ENCODE measurements at places on chromosomes 3 and 15.
A peak's percentile ranks its signal among the peaks of the same experiment; 100 is the strongest.

GRCh38 chr3:136617198-136617597 lies 135.0 kb downstream of the STAG1 start:
- no peak for DNase-seq

DNA sequence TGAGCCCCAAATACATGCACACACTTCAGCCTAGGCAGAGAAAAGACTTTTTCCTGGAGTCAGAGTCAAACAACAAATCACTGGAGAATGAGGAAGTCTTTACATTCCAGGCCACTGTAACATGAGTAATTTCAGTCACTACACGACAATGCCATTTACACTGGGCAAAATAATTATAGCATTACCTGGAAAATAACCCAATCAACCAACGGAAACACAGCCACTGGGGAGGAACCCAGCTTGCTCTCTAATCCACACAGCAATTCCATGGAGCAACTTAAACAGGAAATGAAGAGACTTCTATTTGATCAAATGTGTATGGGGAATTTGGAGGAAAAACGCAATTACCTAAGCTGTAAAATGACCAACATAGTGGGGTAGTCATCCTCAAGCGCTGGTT lies 15.2 kb downstream of the FSTL1 start:
- no peak for DNase-seq

DNA sequence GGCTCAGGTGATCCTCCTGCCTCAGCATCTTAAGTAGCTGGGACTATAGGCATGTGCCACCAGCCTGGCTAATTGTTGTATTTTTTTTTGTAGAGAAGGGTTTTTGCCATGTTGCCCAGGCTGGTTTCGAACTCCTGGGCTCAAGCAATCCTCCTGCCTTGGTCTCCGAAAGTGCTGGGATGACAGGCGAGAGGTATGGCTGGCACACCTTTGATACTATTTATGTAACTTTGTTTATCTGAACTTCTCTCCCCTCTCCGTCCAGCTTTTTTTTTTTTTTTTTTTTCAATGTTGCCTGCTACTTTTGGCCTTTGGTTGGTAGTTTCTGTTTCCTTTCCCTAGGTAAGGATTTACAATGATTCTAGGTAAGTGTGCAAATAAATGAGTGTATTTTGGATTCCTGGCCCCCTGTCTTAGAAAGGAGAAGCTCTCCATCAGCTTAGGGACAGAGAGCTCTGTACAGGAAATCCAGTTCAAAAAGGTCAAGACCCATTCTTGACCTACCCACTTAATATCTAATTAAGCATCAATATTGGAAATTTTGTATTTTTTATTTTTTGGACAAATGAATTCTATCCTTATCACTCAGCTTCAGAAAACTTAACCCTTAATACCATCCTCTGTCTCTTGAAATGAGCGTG lies 6.8 kb downstream of the ARL6IP5 start:
- no peak for DNase-seq

GRCh38 chr15:83364501-83364900 lies 80.0 kb upstream of the BNC1 start:
- no peak for DNase-seq

GRCh38 chr3:61875976-61876671 lies 314.8 kb downstream of the PTPRG start:
- DNase-seq, result no peak

GRCh38 chr3:64058566-64058965 lies 35.3 kb upstream of the PSMD6 start:
- no peak for DNase-seq

DNA sequence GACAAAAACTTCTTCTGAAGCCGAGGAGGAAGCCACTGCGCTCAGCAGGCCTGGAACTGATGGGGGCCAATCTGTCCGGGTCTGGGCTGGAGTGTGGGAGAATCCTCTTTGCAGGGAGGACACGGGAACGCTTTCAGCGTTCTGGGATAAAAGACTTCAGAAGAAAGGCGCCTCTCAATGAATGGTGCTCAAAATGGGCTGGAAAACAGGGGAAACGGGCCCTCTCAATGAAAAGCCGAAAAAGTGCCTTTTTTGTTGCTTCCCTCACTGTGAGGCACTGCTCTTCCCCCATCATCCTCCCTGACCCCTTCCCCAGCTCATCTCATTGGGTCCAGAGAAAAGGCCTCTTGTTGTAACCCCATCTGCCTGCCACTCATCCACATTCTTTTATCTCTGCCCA lies 119.5 kb upstream of the LRIG1 start:
- DNase-seq, result no peak

DNA sequence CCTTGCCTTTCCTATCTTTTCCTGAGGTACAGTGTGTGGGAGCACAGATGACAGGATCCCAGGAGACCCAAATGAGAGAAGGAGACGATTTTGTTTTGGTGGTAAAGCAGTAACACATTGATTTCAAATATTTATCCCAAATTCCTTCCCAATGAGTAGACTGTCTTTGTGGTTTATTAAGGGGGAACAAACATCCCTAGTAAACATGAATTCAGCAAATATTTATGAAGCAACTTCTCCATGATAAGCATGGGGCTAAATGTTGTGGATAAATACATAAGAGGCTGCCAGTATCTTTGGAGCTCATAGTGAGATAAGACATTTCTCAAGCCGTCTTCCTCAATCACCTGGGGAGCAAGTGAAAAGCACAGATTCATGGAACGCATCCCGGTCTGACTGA lies 460.8 kb upstream of the CFAP20DC start:
- DNase-seq, result no peak

GRCh38 chr3:167733961-167734497 lies 663 bp downstream of the PDCD10 start:
- DNase-seq, result no peak

DNA sequence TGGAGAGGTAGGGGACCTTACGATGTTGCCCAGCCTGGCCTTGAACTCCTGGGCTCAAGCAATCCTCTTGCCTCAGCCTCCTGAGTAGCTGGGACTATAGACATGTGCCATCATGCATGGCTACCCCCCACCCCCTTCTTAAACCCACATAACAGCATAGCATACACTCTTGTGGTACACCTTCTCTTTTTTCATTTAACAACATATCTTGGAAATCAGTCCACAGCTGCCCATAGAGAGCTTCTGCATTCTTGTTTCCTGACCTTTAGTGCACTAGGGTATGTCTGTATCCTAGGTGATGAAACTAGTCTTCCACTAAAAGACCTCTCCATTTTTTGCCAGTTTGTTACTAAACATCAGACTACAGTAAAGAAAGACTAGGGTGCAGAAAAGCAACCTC lies 33.0 kb downstream of the SLC28A1 start:
- DNase-seq, result no peak

GRCh38 chr15:44194323-44195150 lies 534 bp downstream of the FRMD5 start:
- DNase-seq, result peak; percentile 54

DNA sequence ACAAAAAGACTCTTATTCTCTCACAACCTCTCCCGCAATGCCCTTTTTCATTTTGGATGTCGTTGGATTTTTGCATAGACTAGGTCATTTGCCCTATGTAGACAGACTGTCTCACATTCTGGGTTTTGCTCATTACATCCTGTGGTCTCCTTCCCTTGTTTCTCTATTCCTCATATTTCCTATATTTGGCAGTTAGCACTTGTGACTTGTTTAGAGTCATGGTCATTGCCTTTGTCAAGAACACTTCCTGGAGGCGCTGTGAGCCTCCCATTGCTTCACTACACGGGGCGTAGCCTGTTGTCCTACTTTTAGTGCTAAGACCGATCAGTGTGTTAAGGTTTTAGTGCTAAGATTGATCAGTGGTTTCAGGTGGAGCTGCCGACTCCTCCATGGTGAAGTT lies 16.1 kb upstream of the TATDN2 start:
- no peak for DNase-seq

DNA sequence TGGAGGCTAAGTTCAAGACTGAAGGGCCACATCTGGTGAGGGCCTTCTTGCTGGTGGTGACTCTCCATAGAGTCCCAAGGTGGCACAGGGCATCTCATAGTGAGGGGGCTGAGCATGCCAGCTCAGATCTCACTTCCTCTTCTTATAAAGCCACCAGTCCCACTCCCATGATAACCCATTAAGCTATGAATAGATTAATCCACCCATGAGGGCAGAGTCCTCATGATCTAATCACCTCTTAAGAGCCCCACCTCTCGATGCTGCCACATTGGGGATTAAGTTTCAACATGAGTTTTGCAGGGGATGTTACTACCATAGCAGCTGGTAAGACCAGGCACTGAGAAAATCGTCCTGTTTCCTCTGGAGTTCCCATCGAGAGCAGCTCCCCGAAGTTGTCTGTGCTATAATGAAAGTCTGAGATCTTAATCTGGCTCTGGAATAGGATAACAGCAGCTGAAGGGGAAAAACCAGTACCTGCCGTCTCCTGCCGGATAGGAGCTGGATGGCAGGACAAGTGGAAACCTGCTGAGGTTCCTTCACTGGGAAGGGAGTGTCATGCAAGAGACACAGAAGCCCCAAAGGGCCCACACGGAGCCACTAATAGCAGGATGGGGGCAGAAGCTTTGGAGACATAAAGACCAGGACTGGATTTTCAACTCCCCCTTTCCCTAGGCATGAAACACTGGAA lies 79.5 kb upstream of the EPHB3 start:
- no peak for DNase-seq

GRCh38 chr15:74857082-74857655 lies 14.2 kb upstream of the ULK3 start:
- DNase-seq, result peak; percentile 36

GRCh38 chr3:112847692-112848091 lies 1.0 kb upstream of the CD200R1L start:
- DNase-seq, result no peak

DNA sequence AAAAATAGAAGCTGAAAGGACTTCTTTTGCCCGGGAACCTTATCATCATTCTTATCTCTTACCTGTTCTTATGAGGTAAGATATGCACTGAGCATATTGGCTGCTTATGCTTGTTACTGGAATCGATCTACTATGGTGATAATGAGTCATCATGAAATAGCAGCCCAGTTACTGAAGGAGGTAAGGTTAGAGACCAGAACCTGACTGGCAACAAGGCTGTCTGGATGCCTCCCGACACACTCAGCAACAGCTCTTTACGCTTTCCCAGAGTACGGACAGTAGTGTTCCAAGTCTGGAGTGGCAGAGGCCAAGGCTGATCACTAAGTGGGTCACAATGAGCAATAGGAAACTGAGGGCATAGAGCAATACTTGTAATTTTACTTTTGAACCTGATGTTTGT lies 314.1 kb downstream of the NLGN1 start:
- no peak for DNase-seq

DNA sequence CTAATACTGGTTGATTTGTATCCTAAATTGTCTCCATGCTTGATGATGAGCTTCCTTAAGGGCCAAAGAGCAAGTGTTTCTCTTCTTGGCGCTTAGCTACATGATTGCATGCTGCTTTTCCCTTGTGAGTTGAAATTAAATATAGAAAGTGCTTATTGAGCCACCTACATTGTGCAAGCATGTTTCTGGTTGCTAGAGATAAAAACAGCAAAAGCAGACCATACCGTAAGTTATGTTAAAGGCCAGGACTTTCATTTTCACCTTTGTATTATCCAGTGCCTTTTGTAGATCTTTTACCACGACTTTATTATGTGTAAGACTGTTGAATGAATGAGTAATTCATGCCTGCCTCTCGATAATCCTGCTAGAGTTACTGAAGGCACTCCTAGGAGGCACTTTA lies 41.9 kb upstream of the CCNB2 start:
- DNase-seq, result no peak

DNA sequence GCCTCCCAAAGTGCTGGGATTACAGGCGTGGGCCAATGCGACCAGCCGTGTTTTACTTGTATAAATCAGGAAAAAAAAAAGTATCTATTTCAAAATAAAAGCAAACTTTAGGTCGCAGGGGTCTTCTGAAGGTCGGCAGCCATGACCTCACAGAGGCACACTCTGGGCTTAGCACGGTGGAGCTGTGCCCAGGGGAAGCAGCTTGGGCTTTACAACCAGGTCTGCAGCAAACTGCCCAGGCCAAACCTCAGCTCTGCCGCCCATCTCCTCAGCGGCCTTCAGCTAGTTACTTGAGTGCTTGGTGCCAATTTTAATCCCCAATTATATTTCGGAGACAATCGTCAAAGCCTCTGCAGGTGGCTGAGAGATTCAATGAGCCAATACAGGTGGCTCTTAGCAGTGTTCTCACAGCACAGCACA lies 30.1 kb downstream of the ZDHHC19 start:
- DNase-seq, result peak; percentile 26

DNA sequence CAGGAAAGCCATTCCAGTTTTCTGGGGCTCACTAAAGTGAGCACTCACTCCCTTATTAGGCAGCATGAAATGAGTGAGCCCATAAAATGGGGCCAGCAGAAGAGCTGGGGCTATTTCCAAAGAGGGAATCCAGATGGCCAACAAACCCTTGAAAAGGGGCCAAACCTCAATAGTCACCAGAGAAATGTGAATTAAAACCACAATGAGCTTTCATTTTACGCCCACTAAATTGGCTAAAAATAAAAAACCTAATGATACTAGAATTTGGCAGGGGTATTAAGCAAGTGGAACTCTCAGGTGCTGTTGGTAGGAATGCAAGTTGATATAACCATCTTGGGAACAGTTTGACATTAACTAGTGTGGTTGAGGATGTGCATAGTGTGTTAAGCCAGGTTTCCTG lies 42.1 kb upstream of the RAF1 start:
- DNase-seq, result no peak

- no peak for DNase-seq
Observed at GRCh38 chr15:84842781-84843180, 25.6 kb downstream of the ALPK3 start.

- peak; percentile 8 for DNase-seq
Observed at GRCh38 chr3:188578576-188579363, 424.8 kb downstream of the LPP start.

GRCh38 chr3:127589600-127590281 lies 792 bp downstream of the TPRA1 start:
- peak; percentile 19 for DNase-seq

DNA sequence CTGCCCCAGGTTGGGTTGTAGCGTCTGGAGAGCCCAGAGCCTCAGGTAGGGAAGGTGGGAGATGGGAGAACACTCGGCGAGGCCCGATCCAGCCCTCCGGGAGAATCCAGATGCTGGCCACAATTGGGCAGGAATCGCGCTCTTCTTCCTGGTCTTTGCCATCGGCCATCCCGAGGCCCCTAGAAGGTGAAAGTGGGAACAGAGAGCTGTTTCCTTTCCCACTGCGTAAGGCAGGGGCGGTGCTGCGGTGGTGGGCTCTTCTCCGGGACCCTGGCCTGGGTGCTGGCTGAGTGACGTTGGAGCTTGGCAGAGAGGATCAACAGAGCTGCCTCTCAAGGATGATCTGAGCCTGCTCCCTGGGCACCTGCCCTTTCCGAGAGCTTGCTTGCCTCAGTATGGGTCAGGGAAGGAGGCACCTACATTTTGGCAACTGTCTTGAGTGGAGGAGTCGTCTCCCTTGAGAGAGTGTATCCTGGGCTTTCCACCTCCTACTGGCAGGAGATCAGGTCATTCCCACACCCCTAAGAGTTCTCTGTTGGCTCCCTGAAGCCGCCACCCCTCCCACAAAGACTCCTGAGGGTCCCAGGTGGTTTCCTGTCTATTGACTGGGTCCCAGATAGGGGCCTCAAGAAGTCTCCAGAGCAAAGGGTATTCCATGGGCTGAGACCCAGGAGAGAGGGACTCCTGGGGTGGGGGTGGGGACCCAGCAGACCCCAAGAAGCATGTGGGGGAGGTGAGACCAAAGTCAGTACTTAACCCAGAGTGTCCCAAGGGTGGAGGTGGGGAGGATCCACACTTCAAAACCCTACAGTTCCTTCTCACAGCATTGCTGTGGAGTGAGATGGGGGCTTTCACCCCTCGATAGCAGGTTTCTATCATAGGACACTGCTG lies 1.6 kb downstream of the C15orf39 start:
- no peak for DNase-seq

- no peak for DNase-seq
Observed at GRCh38 chr3:195129072-195129643, 141.8 kb downstream of the XXYLT1 start.

- DNase-seq, result no peak
Observed at GRCh38 chr15:22904736-22905135, 66.3 kb downstream of the NIPA2 start.

- DNase-seq, result no peak
Observed at GRCh38 chr3:108181172-108181571, 41.1 kb downstream of the IFT57 start.

Data from germinal center (tissue), 1 donor.